ELR (cell line): ENCODE measurements at places on chromosomes 11 and 22.
A peak's percentile ranks its signal among the peaks of the same experiment; 100 is the strongest.

- DNase-seq: no peak
Observed at GRCh38 chr11:368414-369335, 624 bp upstream of the B4GALNT4 start.

DNA sequence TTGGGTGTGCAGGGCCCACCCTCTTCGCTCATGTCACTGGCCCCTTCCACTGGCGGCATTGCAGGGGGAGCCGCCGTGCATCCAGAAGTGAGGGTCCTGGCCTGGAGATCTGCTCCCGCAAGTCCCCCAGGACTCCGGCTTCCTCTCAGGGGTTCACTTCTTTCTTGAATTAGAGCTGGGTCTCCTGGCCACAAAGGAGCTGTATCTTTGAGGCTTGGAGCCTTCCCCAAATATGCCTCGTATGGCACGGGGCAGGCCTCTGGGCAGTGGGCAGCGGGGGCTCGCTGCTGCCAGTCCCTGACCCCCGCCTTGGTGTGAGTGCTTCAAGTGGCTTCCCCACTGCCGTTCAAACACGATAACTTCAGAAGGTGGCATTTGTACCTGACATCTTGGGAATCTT is 7.4 kb upstream of the IFITM3 start:
- DNase-seq: no peak

DNA sequence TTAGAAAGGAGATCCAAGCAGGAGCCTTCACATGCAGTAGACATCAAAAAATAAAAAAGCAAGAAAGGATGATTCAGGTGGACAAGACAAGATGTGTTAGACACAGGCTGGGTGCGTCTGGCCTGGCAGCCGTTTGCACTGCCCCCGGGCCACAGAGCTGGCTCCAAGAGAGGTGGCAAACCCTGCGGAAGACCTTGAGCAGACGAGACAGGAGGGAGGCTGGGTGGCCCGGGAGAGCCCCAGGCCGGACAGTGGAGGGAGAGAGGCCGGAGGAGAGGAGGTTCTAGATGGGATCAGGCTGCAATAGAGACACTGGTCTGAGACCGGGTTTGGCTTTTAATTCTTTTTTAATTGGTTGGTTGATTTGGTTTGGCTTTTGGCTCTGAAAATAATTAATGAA is 69.6 kb upstream of the TTLL12 start:
- no peak for DNase-seq

- no peak for DNase-seq
Observed at GRCh38 chr11:11996321-11997048, 11.9 kb downstream of the DKK3 start.

- peak; percentile 89 for DNase-seq
Observed at GRCh38 chr11:13440100-13440855, 22.7 kb downstream of the BTBD10 start.

DNA sequence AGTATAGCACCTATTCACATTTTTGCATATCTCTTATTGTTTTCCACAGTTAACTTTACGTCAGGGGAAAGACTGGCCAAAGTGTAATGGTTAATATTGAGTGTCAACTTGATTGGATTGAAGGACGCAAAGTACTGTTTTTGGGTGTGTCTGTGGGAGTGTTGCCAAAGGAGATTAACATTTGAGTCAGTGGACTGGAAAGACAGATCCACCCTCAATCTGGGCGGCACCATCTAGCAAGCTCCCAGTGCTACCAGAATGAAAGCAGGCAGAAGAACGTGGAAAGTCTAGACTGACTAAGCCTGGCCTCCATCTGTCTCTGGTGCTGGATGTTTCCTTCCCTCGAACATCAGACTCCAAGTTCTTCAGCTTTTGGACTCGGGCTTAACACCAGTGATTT is 1900.7 kb upstream of the RAG2 start:
- no peak for DNase-seq

DNA sequence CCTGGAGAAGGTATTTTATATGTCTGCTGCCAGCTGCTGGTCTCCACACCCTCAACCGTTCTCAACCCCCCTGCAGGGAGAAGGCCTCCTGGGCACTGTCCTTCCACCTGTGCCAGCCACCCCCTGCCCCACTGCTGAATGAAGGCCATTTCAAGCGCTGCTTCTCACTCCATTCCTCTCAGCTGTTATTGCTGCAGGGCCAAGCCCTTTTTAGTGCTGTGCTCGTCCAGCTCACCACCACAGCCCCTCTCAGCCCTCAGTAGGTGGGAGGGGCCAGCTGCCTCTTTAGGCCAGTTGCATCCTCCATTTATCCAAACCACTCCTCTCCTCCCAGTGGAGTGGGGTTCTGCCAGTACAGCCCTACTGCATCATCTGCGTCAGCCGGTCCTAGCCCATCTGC is 1.8 kb upstream of the WBP2NL start:
- no peak for DNase-seq
